ENCODE measurements at places on chromosomes 5 and 9. TPM values are rescaled to one million over a fixed set of nuclear protein-coding genes. Genes with fewer than 3 reads are reported as not detected.

The KIF4B gene
- total RNA-seq, result not detected

The CATSPER3 gene
- total RNA-seq, result 0.40 TPM

The APBA1 gene
- 0.12 TPM for total RNA-seq

The LAMC3 gene
- total RNA-seq, result 2.0 TPM

The PRDM12 gene
- 0.35 TPM for total RNA-seq

The OR1J2 gene
- total RNA-seq, result not detected

The HIGD2A gene
- 258 TPM for total RNA-seq

All from A549 treated with ZK216348 at 1 μM for 4 hours (cell line).